Activated B cell treated with CpG ODN at 0.5 μM for 24 hours (primary cell): ENCODE measurements at places on chromosomes 6 and 20. TPM values are rescaled to one million over a fixed set of nuclear protein-coding genes. Genes with fewer than 3 reads are reported as not detected.

DNA sequence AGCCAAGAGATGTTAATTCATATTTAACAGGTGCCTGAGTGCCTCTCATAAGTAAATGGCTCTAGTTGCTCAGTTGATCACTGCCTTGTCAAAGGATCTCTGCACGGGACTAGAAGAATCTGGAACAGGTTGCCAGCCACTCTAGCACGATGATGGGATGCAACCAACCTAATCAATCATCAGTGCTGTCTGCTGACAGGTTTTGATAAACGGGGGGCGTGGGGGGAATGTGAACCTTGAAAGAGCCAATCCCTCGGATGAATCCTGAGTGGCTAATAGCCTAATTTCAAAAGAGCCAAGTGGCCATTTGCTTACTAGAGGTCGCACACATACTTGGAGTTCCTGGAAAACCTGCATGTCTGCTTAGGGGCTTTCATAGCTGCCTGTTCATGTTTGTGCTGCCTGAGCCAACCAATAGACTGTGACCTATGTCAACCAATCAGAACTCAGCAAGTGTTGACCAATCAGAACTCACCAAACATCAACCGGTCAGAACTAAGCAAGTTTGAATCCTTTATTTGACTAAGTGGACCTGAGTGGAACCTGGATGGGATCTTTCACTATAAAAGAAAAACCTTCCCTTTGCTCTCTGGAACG lies 43.5 kb upstream of the ECI2 start:
- peaks cover 10% of the 10 kb centered on the region for H3K27me3 ChIP-seq
- DNase-seq, result no peak
- no peaks in the 10 kb centered on the region for H3K4me1 ChIP-seq

DNA sequence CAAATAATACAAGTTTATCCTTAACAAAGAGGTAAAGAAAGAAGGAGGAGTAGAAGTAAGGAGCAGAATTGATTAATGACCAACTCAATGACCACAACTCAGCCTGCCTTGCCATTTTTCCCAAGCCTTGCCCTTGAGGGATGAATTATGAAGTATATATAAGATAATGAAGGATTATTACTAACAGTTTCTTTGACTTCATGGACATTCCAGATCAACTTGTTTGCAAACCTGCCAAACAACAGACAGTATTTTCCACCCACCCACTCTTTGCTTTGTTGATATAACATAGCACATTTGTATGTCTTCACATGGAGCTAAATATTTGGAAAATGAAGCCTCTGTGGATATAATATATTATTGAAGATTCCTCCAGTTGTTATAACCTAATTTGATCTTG lies 9.9 kb upstream of the C6orf141 start:
- no peak for DNase-seq
- H3K4me3 ChIP-seq, result no peak overlapping the region
- no peaks in the 10 kb centered on the region for H3K4me1 ChIP-seq
- no peak overlapping the region for H3K27ac ChIP-seq

- H3K27me3 ChIP-seq, result no peaks in the 10 kb centered on the region
- no peaks in the 10 kb centered on the region for H3K4me1 ChIP-seq
- DNase-seq, result no peak
- H3K36me3 ChIP-seq, result no peaks in the 10 kb centered on the region
- no peak overlapping the region for H3K27ac ChIP-seq
- no peak overlapping the region for H3K4me3 ChIP-seq
Measured at GRCh38 chr20:15179381-15179780, 842.0 kb upstream of the FLRT3 start.

DNA sequence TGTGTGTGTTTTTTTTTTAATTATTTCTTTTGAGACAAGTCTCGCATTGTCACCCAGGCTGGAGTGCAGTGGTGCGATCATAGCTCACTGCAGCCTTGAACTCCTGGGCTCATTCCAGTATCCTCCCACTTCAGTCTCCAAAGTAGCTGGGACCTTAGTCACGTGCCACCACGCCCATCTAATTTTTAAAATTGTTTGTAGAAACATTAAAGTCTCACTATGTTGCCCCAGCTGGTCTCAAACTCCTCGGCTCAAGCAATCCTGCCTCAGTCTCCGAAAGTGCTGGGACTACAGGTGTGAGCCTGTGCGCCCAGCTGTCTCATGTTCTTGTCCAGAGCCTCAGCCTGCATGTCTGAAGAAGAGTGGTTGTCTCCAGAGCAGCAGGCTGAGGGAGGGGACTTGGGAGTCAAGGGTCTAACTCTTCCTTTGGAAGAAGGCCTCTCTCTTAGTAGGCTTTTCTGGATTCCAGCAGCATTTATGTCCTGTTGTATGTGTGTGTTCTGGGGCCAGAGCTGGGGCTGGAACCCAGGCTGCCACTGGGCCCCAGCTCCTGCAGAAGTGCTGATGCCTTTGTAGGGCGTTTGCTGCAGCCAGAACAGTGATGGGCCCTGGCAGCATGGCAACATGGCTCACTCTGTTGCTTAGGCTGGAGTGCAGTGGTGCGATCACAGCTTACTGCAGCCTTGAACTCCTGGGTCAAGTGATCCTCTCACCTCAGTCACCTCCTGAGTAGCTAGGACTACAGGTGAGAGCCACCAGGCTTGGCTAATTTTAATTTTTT lies 5.4 kb downstream of the DNMT3B start:
- H3K27ac ChIP-seq, result no peak overlapping the region
- DNase-seq, result no peak
- peaks cover 1% of the 10 kb centered on the region for H3K36me3 ChIP-seq
- H3K4me3 ChIP-seq, result no peak overlapping the region
- peaks cover 2% of the 10 kb centered on the region for H3K27me3 ChIP-seq
- H3K4me1 ChIP-seq, result peaks cover 10% of the 10 kb centered on the region

DNA sequence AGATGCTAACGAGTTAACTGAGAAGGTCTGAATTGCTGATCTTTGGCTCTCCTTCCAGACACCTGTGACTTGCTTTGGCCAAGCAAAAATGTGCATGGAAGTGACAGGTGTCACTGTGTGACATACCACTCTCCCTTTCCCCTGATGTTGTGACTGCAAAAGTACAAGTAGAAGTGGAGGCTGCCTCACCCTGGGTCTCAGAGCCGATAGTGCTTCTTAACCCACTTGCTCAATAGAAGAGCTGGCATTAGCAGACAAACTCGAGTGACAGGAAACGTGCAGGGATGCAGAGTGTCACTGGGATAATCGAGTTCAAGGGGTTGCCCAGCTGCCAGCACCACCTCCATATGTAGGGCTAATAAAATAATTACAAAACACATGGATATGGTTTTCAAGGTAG lies 16.4 kb upstream of the SPO11 start:
- H3K4me3 ChIP-seq, result no peak overlapping the region
- H3K27ac ChIP-seq, result no peak overlapping the region

- H3K27ac ChIP-seq, result no peak overlapping the region
- H3K36me3 ChIP-seq, result no peaks in the 10 kb centered on the region
- no peak overlapping the region for H3K4me3 ChIP-seq
- H3K27me3 ChIP-seq, result peaks cover 12% of the 10 kb centered on the region
- DNase-seq, result no peak
Measured at GRCh38 chr6:42110683-42111082, 31.7 kb downstream of the C6orf132 start.

DNA sequence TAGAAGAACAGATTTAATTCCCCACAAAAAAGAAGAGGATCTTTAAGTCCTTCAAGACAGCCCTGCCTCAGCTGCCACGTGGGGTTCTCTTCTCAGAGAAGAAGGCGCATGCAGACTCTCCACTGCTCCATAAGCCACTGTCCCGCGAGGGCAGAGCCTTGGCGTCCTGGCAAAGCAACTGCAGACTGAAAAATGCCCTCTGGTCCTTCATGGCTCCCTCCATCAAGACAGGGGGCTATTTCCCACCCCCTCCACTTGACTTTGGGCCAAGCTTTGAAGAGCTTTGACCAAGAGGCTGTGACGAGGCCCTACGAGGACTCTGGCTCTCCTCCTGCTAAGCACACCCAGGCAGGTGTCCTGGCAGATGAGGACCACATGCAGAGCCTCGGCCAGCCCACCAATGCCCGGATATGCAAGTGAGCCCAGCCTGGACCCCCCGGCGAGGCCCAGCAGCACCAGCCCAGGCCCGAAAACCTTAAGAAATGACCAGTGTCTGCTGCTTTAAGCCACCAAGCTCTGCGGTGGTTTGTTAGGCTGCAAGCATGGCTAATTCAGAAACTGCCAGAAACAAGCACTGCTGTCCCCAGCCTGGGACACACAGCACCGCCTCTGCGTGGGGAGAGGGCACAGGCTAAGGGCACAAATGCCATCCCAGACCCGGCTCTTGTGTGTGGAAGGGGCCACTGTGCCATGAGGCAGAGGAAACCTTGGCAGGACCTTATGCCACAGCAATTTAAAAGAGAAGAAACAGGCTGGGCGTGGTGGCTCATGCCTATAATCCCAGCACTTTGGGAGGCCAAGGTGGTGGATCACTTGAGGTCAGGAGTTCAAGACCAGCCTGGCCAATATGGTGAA lies 16.1 kb downstream of the GMEB2 start:
- H3K4me3 ChIP-seq, result no peak overlapping the region
- peaks cover 6% of the 10 kb centered on the region for H3K4me1 ChIP-seq
- no peaks in the 10 kb centered on the region for H3K27me3 ChIP-seq
- H3K27ac ChIP-seq, result no peak overlapping the region

- no peaks in the 10 kb centered on the region for H3K27me3 ChIP-seq
- H3K4me3 ChIP-seq, result no peak overlapping the region
- no peaks in the 10 kb centered on the region for H3K36me3 ChIP-seq
- no peak overlapping the region for H3K27ac ChIP-seq
Measured at GRCh38 chr20:53079828-53080686, 107.9 kb downstream of the TSHZ2 start.

DNA sequence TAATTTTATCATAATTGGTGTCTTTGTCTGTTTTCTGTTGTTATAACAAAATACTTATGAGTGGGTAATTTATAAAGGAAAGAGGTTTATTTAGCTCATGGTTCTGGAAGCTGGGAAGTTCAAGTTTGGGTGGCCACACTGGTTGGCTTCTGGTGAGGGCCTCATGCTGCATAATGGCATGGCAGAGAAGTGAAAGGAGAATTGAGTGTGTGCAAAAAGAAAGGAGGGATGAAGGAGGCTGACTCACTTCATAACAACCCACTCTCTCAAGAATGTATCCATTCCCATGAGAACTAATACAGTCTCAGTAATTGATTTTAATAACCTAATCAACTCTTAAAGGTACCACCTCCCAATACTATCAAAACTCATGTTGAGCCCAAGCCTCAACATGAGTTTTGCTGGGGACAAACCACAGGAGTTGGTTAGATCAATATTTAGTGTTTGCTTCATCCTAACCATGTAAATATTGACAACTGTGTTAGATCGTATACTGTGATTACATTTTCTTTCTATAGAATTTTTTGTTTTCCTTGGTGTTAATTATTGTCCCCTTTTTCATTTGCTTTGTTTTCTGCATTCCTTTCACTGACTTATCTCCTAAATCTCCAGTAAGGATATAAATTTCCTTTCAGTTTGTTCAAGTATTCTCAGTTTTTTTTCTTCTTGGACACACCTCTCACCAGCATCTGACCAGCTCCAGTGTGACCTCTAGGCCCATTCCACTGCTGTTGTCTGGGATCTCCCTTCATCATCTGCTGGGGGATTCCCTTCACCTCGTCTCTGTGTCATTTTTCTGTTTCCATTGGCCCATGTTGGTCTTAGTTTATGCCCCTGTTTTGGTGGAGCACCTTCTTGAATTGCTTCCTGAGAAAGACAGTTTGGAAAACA lies 54.8 kb upstream of the SCGN start:
- H3K4me1 ChIP-seq, result no peaks in the 10 kb centered on the region
- H3K4me3 ChIP-seq, result no peak overlapping the region
- peaks cover 8% of the 10 kb centered on the region for H3K36me3 ChIP-seq
- no peak for DNase-seq
- H3K27me3 ChIP-seq, result no peaks in the 10 kb centered on the region
- H3K27ac ChIP-seq, result no peak overlapping the region

- DNase-seq, result no peak
- no peaks in the 10 kb centered on the region for H3K27me3 ChIP-seq
- peaks cover 31% of the 10 kb centered on the region for H3K4me1 ChIP-seq
- no peak overlapping the region for H3K4me3 ChIP-seq
- H3K27ac ChIP-seq, result peak overlapping the region; percentile 64
- peaks cover 91% of the 10 kb centered on the region for H3K36me3 ChIP-seq
Measured at GRCh38 chr20:44496976-44497375, 21.3 kb downstream of the TTPAL start.

- H3K4me3 ChIP-seq, result peak overlapping the region; percentile 41
- peaks cover 24% of the 10 kb centered on the region for H3K4me1 ChIP-seq
- no peak for DNase-seq
- H3K27ac ChIP-seq, result peak overlapping the region; percentile 84
- H3K27me3 ChIP-seq, result no peaks in the 10 kb centered on the region
- H3K36me3 ChIP-seq, result peaks cover 14% of the 10 kb centered on the region
Measured at GRCh38 chr6:28371706-28372451, 22.1 kb downstream of the ZKSCAN3 start.

- no peak overlapping the region for H3K27ac ChIP-seq
- no peak overlapping the region for H3K4me3 ChIP-seq
- DNase-seq, result no peak
- no peaks in the 10 kb centered on the region for H3K4me1 ChIP-seq
- H3K36me3 ChIP-seq, result no peaks in the 10 kb centered on the region
Measured at GRCh38 chr6:164826831-164827468, 482.5 kb downstream of the C6orf118 start.

DNA sequence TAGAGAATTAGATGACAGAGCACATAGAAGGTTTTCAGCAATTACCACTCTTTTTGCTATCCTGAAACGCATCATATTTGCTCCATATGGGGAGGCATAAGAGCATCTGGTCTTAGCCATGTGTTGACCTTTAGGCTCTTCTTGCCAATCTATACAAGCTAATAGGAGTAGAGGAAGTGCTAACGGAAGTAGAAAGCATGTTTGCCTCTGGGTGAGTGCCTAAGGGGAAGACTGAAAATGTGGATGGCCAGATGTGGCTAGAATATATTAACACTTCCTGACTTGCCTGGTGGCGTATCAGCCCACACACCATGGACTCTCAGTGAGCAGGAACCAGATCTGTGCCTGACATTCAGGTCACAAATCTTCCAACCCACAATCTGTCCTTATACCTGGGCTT lies 136.3 kb downstream of the LRRC1 start:
- H3K27ac ChIP-seq, result no peak overlapping the region
- no peak overlapping the region for H3K4me3 ChIP-seq
- no peaks in the 10 kb centered on the region for H3K4me1 ChIP-seq
- H3K36me3 ChIP-seq, result no peaks in the 10 kb centered on the region

Gene FERMT1
- total RNA-seq, result 0.56 TPM in 1 of 2 replicates, not detected in the other

Gene DEFB112
- total RNA-seq, result not detected in 2 replicates

Gene SEMG1
- total RNA-seq, result not detected in 2 replicates

Gene TULP1
- not detected in 2 replicates for total RNA-seq

Gene HSPA12B
- total RNA-seq, result not detected in 2 replicates

Gene CHRNA4
- total RNA-seq, result not detected in 2 replicates

Gene AARS2
- total RNA-seq, result 19.1 and 22.4 TPM in 2 replicates
